ENCODE measurements at places on chromosomes 2 and 18.

GRCh38 chr2:74005786-74006185 is 21.1 kb downstream of the TET3 start:
- no peak for DNase-seq

GRCh38 chr2:240704651-240705050 is 13.0 kb downstream of the AQP12A start:
- DNase-seq, result no peak

DNA sequence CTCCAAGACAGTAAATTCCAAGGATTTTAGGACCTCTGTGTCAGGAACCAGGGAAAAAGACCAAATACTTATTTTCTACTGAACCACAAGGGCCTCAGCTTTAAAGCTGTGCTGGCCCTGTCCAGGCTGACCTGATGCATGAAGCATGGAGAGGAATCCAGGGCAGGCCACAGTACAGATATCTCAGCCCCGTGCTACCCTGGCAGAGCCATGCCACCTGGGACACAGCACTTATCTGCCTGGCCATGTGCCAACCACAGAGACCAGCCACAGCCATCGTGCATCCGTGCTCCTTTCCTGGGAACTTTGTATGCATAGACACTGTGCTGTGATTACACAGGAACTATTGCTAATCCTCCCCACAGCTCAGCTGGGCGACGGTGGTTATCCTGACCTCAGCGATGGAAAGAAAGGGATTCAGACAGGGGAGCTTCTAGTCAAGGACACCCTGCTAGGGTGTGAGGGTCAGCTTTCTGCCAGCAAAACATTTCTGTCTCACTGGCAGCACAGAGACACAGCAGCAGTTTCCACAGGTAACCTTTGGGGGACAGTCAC is 687.4 kb upstream of the ID2 start:
- peak; percentile 62 for DNase-seq

DNA sequence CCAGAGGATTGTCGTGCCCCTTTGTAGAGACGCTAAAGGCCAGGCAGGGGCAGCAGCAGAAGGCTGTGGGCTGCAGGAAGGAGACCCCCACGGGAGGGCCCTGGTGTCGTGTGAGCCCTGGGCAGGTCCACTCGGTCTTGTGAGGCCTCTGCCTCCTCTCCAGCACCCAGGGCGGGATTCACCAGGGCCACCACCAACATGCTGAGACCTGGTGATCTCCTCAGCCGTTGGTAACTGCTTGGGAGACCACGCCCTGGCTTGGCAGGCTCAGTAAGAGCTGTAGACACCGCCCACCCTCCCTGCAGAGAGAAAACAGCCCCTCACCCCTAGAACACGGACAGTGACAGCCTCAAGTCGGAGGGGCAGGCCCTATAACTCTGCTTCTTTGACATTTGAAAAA is 21.1 kb downstream of the MBP start:
- DNase-seq, result no peak

GRCh38 chr2:104262714-104263113 is 591.2 kb upstream of the POU3F3 start:
- no peak for DNase-seq

DNA sequence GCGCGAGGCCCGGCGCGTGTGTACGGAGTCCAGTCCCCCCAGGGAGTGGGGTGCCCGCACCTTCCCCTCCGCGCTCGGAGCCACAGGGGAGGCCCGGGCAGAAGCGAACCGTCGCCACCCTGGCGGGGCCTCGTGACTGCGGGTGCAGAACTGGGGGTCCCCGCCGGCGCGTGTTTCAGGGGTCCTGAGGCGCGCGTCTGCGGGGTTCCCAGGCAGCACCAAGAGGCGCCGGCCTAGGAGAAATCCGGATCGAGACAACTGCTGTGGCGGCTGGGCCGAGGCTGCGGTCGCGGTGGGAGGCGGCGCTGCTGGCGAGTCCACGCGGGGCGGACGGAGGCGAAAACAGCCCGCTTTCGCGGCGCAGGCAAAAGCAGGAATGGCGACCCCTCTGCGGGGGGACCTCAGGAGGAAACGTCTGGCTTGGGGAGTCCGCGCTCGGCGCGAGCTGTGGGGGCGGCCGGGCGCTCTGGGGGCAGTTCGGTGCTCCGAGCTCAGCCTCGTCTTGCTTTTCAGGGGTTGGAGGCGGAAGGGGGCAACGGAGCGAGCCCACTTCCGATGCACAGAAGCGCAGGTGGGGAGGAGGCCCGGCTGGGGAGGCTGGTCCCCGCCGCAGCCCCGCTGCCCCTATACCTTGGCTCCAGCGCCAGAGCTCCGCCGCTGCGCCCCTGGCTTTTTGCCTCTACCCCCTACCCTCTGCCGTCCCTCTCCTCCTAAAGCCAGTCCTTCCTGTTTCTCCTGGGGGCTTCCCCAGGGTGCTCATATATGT is 81.5 kb upstream of the LDLRAD4 start:
- DNase-seq, result peak; percentile 15

GRCh38 chr18:33469699-33470098 is 29.2 kb upstream of the CCDC178 start:
- no peak for DNase-seq

DNA sequence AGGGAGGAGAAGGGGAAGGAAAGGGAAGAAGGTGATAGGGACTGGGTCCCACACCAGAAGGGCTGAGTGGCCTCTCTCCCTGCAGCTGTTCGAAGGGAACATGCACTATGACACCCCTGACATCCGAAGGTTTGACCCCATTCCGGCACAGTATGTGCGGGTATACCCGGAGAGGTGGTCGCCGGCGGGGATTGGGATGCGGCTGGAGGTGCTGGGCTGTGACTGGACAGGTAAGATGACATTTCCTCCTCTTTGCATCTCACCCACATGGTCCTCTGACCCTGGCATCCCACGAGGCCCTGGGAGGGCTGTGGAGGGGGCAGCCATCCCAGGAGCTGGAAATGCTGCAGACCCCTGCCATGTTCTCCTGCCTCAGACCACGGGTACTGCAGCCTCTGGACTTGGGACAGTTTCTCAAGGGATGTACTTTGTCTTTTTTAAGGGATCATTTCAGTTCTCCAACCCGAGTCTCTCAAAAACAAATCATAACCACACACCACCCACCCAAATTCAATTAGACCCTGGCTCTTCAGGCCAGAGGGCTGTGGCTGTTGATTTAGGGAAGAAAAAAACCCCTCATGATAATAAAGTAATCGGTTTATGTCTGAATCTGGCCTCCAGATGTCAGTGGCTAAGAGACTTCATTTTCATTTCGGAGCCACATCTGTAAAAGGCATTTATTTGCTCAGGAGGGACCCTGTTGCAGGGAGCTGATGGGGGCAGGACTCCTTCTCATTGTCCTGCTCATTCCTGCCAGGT is 63.5 kb downstream of the NRP2 start:
- DNase-seq, result no peak

DNA sequence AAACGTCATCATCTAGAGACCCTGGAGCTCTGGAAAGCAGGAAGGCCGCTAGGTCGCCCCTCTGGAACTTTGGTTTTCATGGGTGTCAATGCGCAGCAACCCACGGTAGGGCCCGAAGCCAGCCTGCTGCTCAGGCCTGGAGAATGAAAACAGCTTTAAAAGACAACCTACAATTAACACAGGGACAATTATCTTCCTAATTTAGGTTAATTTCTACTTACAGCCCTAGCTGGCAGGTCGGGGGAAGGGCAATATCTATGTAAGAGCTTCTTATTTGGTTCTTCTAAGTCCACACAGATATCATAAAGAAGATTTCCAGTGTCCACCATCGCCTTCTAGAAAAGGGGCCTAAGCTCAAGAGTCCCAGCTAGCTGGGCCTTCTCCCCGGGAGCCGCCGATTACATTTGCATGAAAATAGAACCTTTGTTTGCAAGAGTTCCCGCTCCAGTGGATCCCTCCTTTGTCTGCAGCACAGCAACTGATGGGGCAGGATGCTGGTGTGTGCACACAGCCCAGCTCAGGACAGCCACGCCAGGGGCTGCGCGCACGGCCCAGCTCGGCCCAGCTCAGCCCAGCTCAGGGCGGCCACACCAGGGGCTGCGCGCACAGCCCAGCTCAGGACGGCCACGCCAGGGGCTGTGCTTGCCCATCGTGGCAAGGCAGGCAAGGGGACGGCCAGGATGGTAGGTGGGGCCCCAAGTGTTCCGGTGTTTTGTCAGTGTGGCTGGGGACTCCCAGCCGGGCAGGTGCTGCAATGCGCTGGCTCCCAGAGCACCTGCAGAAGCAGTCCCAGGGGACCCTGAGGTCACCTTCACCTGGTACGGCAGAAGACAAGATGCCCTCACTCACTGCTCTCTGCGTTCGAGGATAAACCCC is 109.1 kb downstream of the HDAC4 start:
- DNase-seq, result peak; percentile 39

- DNase-seq, result no peak
These were observed 32.1 kb upstream of the CD8A start for GRCh38 chr2:86822668-86823345.

DNA sequence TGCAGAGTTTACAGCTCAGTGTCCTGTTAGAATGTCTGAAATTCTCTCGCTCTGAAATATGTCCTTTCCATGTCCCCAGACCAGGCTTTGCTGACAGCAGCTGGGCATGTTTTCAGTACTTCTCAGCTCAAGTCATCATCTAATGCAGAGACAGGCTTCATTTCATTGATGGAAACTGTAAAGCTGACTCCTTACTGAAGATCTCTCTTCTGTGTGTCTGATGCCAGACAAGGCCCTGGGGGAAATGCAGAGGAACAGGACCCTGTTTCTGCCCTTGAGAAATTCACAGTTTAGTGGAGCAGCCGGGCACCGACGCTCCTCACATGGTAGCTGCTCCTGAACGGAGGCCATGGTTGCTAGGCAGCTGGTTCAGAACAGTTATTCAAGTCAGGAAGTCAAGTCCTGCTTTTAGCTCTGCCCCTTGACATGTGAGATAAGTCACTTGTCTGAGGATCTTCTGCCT is 24.6 kb upstream of the FZD7 start:
- DNase-seq, result no peak

GRCh38 chr18:69569133-69569532 is 168.4 kb downstream of the DOK6 start:
- no peak for DNase-seq

GRCh38 chr2:1375794-1376193 is 37.5 kb upstream of the TPO start:
- DNase-seq, result no peak

- no peak for DNase-seq
These were observed 57.8 kb downstream of the PDK1 start for GRCh38 chr2:172613615-172614231.

DNA sequence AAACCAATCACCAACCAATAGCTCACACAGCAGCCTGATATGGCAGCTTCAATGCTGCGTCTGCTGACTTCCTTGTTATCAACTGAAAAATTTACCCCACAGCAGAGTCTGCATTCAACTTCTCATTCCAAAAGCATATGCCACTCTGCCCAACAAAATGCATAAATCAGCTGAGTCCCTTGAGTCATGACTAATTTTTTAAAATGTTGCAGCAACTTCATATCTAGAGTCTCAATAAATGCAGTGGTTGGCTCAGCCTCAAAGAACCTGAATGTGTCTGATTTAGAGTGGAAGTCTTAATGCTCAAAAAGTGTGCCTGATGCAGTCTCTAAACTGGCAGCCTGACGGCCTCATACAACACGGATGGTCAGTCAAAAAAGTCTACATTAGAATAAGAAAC is 46.5 kb downstream of the FARSB start:
- DNase-seq, result no peak

DNA sequence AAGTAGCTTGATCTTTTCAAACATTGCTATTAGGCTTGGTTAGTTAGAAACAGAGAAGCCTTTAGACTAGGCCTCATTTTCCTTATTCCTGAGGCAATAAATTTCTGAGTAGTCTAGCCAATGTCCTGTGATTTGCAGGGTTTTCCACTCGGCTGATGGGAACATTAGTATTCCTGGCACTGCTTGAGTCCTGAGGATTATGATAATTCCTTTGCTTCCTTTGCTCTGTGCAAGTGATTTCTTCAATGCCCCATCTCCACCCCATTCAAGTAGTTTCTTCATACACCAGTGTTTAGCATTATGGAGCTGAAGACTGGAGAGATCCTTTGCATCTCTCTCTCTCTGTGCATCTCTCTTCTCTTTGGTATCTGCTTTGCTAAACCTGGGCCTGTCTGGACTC is 14.3 kb upstream of the SLC4A10 start:
- no peak for DNase-seq

- DNase-seq, result no peak
These were observed 314.4 kb downstream of the MTX2 start for GRCh38 chr2:176583607-176584006.

GRCh38 chr2:122011493-122012270 is 256.2 kb downstream of the TSN start:
- DNase-seq, result no peak

DNA sequence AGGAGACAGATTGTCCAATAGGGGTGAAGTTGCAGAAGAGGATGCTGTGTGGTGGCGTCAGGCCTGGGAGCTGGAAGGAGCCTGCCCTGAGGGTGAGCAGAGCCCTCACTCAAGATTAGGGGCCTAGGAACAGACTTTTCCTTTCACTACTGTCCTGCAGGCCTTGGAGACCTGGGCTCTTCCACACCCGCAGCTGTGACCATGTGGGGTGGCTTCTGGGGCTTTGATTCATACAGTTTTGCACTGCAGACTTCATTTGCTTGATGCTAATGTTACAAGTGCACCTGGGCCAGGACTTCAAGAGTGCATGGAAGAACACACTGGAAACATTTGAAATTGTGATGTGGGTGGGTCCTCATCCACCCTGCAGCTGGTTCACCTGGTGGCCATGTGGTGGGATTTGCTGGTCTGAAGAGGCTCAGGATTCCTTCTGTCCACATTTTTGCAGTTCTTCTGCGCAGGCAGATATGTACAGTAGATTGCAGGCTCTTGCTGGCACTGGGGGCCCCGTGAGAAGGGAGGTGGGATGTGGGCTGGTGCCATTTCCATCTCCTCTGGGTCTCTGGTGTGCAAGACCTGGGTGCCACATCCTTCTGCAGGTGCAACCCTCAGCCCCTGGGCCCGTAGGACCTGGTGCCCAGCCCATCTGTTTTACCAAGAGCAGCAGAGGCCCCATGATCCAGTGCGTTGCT is 9.9 kb downstream of the GLI2 start:
- no peak for DNase-seq

GRCh38 chr18:41771973-41772372 is 183.1 kb upstream of the PIK3C3 start:
- no peak for DNase-seq

GRCh38 chr2:180706694-180707093 is 273.7 kb upstream of the UBE2E3 start:
- DNase-seq, result no peak

DNA sequence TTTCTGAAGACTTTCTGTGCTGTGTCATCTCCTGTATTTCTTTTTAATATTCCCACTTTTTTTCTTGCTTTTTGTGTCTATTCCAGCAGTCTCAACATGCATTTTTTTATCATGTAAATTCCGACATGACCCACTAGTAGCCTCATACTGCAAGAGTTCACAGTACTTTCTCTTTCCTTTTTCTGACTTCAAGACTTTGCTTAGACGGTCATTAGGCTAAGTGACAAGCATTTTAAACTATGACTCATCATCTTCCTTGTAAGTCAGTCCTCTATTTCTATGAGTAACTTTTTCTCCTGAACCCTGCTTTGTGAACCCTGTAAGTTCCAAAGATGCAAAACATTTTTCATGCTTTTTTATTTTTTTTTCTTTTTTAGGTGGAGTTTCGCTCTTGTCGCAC is 381.2 kb downstream of the TXNL1 start:
- DNase-seq, result no peak
